ENCODE measurements at places on chromosomes 16 and 17.

DNA sequence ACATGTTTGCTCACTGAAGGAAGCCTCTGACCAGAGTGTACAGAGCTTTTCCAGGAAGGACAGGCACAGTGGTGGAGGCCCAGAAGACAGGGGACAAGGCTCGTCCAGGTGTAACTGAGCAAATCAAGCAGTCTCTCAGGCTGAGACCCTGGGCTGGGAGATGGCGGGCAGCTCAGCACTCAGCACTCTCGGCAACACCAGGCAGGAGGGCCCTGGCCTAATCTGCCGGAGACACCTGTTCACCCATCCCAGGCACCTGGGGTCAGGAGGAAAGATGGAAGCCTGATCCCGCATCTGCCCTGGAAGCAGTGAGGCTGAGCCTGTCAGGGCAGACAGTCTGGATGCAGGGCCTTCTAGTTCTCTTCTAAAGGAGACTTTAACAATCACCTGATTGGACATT is 4.8 kb downstream of the RASL10B start:
- DNase-seq, result no peak

- DNase-seq, result peak; percentile 30
These were observed 858 bp downstream of the MMD start for GRCh38 chr17:55420776-55421178.

DNA sequence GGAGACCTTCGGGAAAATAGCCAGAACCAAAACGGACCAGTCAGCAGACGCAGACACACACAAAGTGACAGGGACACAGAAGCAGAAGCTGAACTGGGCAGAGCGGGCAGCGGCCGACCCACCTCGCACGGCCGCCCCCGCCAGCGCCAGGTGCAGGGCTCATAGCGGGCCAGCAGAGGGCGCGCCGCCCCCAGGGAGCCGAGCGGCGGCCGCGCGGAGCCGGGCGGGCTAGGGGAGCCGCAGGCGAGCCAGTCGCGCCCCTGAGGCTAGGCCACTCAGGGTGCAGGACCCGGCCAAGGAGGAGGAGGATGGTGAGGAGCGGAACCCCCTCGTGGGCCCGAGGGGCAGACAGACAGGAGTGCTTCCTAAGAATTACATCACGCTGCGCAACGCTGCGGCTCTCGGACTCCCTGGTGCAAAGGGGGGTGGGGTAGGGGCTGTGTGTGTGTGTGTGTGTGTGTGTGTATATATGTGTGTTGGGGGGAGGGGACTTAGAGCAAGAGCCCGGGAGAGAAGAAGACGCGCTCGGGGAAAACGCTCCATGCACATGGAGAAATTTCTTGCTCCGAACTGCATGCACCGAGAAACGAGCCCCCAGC is 913 bp upstream of the NOG start:
- no peak for DNase-seq

DNA sequence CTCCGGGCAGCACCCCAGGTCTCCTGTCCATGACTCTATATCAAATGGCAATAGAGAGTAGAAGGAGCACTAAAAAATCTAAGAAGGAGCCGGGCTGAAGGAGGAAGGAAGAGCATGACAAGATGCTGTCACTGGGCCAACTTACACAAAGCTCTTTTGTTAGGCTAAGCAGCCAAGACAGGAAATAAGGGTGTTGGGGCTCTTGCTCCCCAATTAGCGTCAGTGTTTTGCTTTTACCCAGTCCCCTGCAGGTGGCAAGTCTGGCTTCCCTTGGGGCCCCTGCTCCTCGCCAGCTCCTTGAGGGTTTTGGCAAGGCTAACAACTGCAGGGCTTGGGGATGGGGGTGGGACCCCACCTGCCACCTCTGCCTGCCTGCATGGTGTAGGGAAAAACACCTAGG is 120.5 kb downstream of the CCT6B start:
- DNase-seq, result no peak

GRCh38 chr17:65103431-65103830 is 33.7 kb upstream of the RGS9 start:
- no peak for DNase-seq

GRCh38 chr17:14212401-14212800 is 24.3 kb downstream of the CDRT15 start:
- no peak for DNase-seq

DNA sequence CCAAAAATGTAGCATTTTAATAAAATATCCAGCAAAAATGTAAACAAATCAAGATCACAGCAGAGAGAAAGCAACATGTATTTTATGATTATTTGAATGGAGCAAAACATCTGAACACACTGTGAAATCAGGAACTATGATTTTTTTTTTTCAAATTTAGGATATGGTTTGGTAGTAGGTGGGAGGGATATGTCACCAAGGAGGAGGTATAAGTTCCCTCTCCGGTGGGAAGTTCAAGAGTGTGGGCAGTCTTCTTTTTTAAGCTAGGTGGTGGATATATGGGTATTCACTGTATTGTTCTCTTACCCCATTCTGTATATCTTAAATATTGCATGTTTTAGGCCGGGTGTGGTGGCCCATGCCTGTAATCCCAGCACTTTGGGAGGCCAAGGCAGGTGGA is 10.2 kb downstream of the CDR2 start:
- no peak for DNase-seq

- no peak for DNase-seq
These were observed 223.5 kb downstream of the CCDC182 start for GRCh38 chr17:57521606-57522005.

All from stimulated activated CD8-positive, alpha-beta memory T cell treated with anti-CD3 and anti-CD28 coated beads, Interleukin-7, amount 100 ng/mL, for 4 hours (primary cell).